Karpas-422 (cell line): ENCODE measurements at places on chromosomes 1 and 21. TPM values are rescaled to one million over a fixed set of nuclear protein-coding genes. Genes with fewer than 3 reads are reported as not detected.
A peak's percentile ranks its signal among the peaks of the same experiment; 100 is the strongest.

LPAR3 gene
- total RNA-seq, result not detected in 2 replicates

- DNase-seq, result no peak
Observed at GRCh38 chr1:190908691-190909090, 431.0 kb upstream of the BRINP3 start.

DIO1 gene
- total RNA-seq, result not detected in 2 replicates

GRCh38 chr1:48227165-48228013 is 4.9 kb downstream of the SLC5A9 start:
- DNase-seq, result peak; percentile 63

DNA sequence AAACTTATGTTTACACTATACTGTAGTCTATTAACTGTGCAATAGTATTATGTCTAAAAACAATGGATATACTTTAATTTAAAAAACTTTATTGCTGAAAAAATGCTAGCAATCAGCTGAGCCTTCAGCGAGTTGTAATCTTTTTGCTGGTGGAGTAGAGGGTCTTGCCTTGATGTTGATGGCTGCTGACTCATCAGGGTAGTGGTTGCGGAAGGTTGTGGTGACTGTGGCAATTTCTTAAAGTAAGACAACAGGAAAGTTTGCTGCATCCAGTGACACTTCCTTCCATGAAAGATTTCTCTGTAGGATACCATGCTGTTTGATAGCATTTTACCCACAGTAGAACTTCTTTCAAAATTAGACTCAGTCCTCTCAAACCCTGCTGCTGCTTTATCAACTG is 234.7 kb upstream of the CSF3R start:
- DNase-seq, result no peak

DNA sequence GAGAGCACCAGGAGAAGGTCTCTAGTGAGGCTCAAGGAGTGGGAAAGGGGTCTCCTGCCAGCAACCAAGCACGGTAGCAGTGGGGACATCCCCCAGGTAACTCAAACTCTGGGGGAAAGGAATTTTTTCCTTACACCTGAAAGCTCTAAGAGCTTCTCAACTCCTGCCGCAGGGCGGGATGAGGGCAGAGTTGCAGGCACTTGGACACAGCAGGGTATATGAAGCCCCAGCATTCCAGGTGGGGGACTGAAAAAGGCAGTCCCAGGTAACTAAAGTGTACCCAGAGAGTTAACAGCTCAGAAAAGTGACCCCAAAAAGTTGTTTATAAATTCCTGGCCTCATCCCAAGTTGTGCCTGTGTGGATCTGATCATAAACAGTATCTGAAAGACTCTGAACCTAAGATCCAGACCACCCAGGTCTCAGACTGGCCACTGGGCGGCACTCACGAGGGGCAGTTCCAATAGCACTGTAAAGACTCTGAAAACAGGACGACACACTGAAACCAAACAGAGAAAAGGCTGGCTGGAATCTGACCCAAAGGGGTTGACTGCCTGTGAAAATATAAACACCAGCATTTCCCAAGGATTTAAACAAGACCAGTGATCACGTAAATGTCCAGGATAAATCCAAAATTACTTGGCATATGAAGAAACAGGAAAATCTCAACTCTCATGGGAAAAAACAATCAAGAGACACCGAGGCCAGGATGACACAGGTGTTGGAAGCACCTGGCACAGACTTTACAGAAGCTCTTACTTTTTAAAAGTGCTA is 47.5 kb downstream of the HSF2BP start:
- peak; percentile 76 for DNase-seq

GRCh38 chr1:200334661-200335256 is 75.1 kb downstream of the ZNF281 start:
- DNase-seq, result no peak
